ENCODE measurements at places on chromosomes 2 and 18.

GRCh38 chr2:238131761-238132462, 6.6 kb upstream of the KLHL30 start:
- H3K27me3 ChIP-seq, result no peaks in the 10 kb centered on the region
- H3K36me3 ChIP-seq, result no peaks in the 10 kb centered on the region
- DNase-seq, result no peak
- no peaks in the 10 kb centered on the region for H3K4me1 ChIP-seq
- no peak overlapping the region for H3K27ac ChIP-seq

GRCh38 chr2:31429759-31430438, 15.4 kb upstream of the XDH start:
- H3K27me3 ChIP-seq, result peaks cover 16% of the 10 kb centered on the region
- H3K4me1 ChIP-seq, result peaks cover 10% of the 10 kb centered on the region
- no peak overlapping the region for H3K4me3 ChIP-seq
- H3K27ac ChIP-seq, result no peak overlapping the region
- DNase-seq, result no peak

- DNase-seq, result no peak
- H3K4me3 ChIP-seq, result no peak overlapping the region
- no peaks in the 10 kb centered on the region for H3K4me1 ChIP-seq
- H3K27me3 ChIP-seq, result no peaks in the 10 kb centered on the region
- no peak overlapping the region for H3K27ac ChIP-seq
These were observed 181.9 kb downstream of the LRRTM1 start for GRCh38 chr2:80122675-80123074.

DNA sequence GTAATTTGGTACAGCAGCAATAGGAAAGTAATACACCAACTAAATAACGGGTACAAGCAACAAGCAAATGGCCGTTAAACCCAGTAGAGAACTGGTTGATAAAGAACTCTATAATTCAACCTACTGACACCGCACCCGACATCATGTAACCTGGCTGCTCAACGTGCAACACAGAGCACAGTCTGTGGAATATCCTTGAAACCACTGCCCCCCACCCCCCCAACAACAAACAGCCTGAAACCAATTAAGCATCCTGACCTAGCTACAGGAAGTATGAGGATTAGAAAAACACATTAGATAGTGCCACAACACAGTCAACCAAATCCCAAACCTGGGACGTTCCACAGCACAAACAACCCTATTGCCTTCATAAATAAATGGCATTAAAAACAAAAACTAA, 23.5 kb downstream of the HDLBP start:
- peaks cover 13% of the 10 kb centered on the region for H3K4me1 ChIP-seq
- DNase-seq, result no peak
- no peaks in the 10 kb centered on the region for H3K27me3 ChIP-seq
- no peak overlapping the region for H3K27ac ChIP-seq
- peaks cover 12% of the 10 kb centered on the region for H3K36me3 ChIP-seq

- peaks cover 16% of the 10 kb centered on the region for H3K36me3 ChIP-seq
- no peak overlapping the region for H3K4me3 ChIP-seq
- no peak for DNase-seq
These were observed 2.1 kb upstream of the PUM2 start for GRCh38 chr2:20352581-20353216.

Data from activated CD8-positive, alpha-beta memory T cell treated with anti-CD3 and anti-CD28 coated beads, Interleukin-2, amount 10 ng/mL, durations not matched to agents 7 days and 5 days (primary cell).